ENCODE measurements at places on chromosomes 3 and 15. TPM values are rescaled to one million over a fixed set of nuclear protein-coding genes. Genes with fewer than 3 reads are reported as not detected.

The ARGFX gene
- not detected for total RNA-seq

The VEPH1 gene
- total RNA-seq = 0.83 TPM

The FBLN2 gene
- 2.2 TPM for total RNA-seq

The COL6A5 gene
- total RNA-seq = not detected

The ARPC4 gene
- 202 TPM for total RNA-seq

The MORC1 gene
- not detected for total RNA-seq
